ENCODE measurements at places on chromosomes 5 and 9. TPM values are rescaled to one million over a fixed set of nuclear protein-coding genes. Genes with fewer than 3 reads are reported as not detected.

The SLC46A2 gene
- not detected for total RNA-seq

The SV2C gene
- total RNA-seq, result not detected

The ATP10B gene
- total RNA-seq, result not detected

The ADAMTSL2 gene
- not detected for total RNA-seq

The SLC34A3 gene
- total RNA-seq, result not detected

The ELAVL2 gene
- not detected for total RNA-seq

The SHC3 gene
- total RNA-seq, result 4.1 TPM

The OMD gene
- total RNA-seq, result not detected

The GAPT gene
- total RNA-seq, result not detected

The GMCL2 gene
- total RNA-seq, result not detected

The CNTNAP3B gene
- total RNA-seq, result 2.6 TPM

Data from myometrial cell (primary cell).